ENCODE measurements at places on chromosomes 2 and 18.
A peak's percentile ranks its signal among the peaks of the same experiment; 100 is the strongest.

DNA sequence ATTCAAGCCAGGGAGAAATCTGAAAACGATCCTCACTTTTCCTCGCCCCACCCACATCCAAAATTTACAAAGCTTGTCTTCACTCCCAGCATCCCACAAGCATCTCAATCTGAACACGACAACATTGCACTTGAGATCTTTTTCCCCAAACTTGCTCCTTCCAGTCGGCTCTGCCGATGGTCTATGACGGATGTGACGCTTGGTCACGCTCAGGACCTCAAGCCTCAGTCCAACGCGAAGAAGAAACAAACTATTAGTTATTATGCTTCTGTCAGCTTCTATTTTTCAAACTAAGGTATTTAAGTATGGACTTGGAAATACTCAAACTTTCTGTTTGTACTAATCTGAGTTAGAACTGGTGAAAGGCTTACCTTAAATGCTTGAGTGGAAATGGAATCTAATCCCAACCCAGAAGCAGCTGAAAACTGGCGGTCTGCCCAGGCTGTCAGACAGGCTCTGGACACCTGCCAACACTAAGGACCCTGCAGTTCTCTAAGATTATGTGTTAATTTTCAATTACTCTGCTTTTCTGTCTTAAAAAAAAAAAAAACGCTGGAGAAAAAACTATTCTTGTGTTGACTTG lies 132.1 kb upstream of the DNMT3A start:
- no peak for DNase-seq

DNA sequence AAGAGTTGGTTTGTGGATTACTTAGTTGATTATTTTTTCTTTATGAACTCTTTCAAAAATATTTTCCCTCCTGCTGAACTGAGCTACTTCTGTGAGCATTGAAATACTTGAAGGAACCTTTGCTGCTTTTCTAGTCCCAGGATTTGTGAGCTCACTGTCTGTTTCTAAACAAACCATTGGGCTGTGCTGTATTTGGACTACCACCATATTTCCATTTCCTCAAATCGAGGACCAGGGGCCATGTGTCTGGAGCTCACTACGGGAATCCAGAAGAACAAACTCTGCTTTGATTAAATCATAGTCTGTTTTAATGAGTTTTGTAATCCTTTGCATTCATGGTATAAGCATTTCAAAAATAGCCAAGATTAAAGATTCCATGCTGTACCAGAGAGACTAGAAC lies 1.3 kb downstream of the MRPL33 start:
- DNase-seq, result no peak

DNA sequence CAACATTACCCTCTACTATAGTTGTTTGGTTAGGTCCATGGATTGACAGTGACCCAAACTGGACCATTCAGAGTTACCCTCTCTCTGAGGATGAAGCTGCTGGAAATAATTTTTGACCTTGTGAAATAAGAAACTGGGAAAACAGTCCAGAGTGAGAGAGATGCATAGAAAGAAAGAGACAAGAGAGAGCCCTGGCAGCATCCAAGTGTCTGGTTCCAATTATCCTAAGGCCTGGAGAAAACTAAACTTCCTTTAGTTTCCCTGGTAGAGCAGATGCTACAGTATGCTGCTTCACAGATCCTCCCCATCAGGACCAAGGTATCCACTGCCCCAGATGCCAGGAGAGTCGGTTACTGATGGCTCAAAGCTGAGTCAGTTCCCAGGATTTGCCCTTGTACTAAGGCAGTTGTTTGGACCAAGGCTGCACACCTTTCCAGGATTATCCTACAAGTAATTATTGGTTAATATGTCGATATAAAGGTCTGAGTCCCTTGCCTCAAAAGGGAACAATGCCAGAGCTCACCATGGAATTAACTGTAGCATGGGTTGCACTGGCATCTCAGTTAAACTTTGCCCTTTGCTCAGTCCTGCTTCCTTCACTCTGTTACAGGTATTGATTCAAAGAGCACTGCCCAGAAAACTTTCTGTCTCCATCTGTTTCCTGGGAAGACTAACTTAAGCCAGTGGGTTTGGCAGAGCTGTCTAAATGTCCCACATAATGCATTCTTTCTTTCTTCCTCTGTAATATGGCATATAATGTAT lies 14.6 kb upstream of the CHN1 start:
- no peak for DNase-seq

- no peak for DNase-seq
These were observed 22.1 kb upstream of the RNF103 start for GRCh38 chr2:86645752-86646151.

DNA sequence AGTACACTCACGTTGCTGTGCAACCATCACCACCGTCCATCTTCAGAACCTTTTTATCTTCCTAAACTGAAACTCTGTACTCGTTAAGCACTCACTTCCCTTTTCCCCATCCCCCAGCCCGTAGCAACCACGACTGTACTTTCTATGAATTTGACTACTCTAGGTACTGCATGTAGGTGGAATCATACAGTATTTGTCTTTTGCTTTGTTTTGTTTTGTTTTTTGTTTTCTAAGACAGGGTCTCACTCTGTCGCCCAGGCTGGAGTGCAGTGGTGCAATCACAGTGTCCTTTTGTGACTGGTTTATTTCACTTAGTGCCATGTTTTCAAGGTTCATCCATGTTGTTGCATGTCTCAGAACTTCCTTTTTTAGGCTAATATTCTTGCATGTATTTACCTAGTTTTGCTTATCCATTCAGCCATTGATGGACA lies 7.0 kb upstream of the TYMS start:
- no peak for DNase-seq

- no peak for DNase-seq
These were observed 136.7 kb upstream of the DAPL1 start for GRCh38 chr2:158658396-158658795.

DNA sequence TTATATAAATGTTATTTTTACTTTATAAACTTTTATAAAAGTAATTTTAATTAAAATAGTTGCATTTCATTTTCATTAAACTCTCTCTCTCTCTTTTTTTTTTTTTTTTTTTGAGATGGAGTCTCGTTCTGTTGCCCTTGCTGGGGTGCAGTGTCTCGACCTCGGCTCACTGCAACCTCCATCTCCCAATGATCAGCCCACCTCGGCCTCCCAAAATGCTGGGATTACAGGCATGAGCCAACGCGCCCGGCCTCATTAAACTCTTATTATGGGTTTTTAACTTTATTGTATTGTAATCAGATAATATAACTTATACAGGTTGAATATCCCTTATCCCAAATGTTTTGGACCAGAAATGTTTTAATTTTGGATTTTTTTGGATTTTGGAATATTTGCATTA lies 10.9 kb upstream of the NPPC start:
- DNase-seq, result no peak

GRCh38 chr2:170488807-170489206 lies 226.3 kb upstream of the SP5 start:
- no peak for DNase-seq

DNA sequence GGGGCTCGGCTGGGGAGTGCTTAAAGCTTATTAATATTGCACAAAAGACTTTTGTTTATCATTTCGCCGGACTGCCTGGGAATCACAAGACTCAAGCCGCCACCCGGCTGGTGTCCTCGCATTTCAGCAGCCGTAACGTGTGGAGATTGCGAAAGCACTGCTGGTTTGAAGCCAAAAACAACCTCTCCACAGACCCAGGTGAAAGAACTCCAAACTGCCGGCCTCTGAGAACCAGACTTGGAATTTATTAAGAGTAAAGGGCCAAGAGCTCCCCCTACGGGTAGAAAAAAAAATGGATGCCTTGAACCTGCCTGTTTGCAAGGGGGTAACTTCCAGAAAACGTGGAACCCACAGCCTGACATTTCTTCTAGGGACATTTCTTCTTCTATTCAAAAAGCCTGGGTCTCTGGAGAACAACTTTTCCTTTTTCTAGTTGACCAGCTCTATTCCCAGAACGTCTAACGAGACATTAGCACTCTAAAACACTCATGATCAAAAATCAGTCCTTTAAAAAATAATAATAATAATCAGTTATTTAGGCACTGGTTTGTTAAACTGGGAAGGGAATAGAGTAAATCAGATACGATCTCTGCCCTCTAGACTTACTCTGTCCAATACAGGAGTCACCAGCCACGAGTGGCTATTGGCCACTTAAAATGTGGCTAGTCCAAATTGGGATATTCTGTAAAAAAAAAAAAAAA lies 216.3 kb downstream of the C1D start:
- DNase-seq, result peak; percentile 38

DNA sequence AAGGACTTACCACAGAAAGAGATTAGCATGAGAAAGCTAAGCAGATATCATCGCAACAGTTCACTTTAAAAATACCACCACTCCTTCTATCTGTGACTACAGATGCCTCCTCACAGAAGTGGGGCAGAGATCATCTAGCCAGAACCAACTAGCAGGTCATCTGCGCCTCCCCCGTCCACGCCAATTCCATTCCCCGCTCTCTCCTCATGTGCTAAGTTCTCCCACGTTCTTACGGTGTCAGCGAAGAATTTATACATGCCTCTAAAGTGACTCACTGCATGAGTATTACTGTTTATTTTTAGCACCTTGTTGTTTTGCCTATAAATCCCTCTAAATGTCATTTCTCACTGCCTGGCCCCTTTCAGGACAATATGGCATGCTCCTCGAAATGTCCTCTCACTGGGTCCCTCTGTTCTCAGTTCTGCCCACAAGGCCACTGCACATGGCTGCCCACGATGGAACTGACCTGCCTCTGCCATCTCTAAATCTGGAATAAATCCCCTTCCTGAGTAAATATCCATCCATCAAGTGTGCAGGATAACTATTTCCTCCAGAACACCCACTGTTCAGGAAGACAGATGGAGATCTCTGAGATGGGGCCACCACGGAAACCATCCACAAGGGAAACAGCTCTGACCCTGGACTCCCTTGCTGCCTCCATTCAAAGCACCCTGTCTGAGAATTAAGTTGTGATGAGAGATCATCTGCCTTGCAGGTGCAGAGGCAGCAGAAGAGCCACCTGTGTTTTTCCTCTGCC lies 137.7 kb downstream of the IRS1 start:
- DNase-seq, result peak; percentile 75

All from Panc1 (cell line).